Suppressor macrophage treated with lipopolysaccharide for 1 hour (primary cell): ENCODE measurements at places on chromosomes 16 and 17.

DNA sequence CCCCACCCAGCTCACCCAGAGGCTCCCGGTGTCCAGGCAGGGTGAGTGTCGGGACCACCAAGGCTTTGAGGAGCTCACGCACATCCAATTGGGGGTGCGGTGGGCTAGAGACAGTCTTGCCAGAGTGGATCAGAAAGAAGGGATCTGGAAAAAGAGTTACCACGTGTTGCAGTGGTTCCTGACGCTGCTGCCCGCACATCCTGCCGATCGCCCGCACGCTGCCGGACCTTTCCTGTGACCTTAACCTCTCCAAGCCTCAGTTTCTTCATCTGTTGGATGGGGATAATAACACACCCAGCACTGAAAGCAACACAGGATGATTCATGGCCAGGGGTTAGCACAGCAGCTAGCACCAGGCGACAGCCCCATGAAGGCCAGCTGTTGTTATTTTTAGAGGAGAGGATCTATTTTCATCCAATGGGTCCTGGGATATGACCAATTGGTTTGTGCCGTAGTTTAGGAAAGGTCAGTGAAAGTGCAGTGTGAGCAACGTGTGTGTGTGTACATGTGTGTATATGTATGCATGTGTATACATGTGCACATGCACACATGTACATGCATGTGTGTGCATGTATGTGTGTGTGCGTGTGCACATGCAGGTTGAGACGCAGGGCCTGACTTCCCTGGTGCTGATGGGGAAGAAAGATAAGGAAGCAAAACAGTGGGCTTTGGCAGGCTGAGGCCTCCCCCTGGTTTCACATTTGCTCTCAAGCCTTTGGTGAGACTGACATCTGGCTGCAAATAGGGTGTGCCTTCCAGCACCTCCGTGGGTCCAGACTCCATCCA is 2.5 kb downstream of the ITGAX start:
- DNase-seq, result peak; percentile 51

- DNase-seq, result no peak
Observed at GRCh38 chr16:23232806-23233205, 50.3 kb downstream of the SCNN1G start.

- DNase-seq, result no peak
Observed at GRCh38 chr17:5023588-5024147, 11.6 kb downstream of the SLC52A1 start.

GRCh38 chr16:4904108-4904941 is 32.6 kb downstream of the PPL start:
- no peak for DNase-seq

GRCh38 chr16:73385696-73386095 is 337.8 kb upstream of the ZFHX3 start:
- DNase-seq, result no peak

DNA sequence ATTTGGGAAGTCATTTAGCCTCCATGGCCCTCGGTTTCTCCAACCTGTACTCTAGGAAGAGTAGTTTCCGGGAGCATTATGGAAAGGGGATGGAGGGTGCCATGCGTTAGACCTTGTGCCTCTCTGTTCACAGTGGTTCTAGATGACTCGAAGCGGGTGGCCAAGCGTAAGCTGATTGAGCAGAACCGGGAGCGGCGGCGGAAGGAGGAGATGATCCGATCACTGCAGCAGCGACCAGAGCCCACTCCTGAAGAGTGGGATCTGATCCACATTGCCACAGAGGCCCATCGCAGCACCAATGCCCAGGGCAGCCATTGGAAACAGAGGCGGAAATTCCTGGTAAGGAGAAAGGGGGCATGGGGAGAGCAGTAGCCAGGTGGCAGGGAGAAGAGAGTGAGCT is 15.9 kb downstream of the NR1D1 start:
- no peak for DNase-seq

DNA sequence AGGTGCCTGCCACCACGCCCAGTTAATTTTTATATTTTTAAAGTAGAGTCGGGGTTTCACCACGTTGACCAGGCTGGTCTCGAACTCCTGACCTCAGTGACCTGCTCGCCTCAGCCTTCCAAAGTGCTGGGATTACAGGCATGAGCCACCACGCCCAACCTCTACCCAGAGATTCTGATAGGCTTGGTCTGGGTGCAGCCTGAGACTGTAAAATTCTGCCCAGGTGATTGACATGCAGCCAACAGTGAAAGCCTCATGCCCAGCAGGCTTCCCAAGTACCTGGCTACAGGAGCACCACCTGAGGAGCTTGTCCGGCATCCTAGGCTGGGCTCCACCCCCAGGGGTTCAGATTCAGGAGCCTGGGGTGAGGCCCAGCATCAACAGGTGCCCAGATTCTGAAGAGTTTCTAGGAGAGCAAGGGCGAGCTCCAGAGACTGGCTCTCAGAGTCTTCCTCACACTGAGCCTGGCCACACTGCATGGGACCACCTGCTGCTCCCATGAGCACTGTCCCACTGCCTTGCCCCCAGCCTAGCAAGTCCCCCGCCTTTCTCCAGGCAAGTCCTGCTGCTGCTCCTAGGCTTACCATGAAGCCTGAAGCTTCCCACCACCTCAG is 16.6 kb downstream of the ZNF385C start:
- DNase-seq, result no peak

DNA sequence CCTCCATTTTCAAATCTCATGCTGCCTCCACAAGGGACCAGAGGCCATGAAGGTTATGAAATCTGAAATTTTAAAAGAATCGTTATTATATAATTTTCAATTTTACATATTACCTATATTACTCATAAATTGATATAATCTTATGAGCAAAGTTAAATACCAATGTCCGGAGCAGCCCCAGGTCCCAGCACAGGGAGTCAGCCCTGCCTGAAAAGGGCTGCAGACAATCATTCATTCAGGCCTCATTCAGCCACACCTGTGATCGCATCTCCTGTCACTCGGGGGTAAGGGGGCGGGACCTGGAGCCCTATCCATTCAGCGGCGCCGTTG is 172.5 kb downstream of the AHSP start:
- no peak for DNase-seq

- no peak for DNase-seq
Observed at GRCh38 chr17:59093702-59094231, 12.9 kb downstream of the TRIM37 start.

GRCh38 chr16:10754941-10755340 is 11.3 kb downstream of the NUBP1 start:
- DNase-seq, result peak; percentile 43

GRCh38 chr16:57607676-57608461 is 20.6 kb upstream of the ADGRG1 start:
- no peak for DNase-seq

DNA sequence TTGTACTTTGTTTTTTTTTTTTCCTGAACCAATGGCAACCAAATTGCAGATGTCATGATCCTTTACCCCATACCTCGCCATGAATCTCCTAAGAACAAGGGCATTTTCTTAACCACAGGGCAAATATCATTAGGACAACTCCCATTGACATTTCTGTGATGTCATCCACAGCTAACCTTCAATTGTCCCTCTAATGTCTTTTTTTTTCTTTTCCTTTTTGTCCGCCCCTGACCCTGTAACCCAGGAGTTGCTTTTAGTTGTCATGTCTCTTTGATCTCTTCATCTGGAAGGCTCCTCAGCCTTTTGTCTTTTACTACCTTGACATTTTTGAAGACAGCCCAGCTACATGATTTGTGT is 410 bp upstream of the NAGPA start:
- no peak for DNase-seq

GRCh38 chr17:29257756-29258155 is 11.1 kb downstream of the CRYBA1 start:
- DNase-seq, result peak; percentile 80

GRCh38 chr16:29683543-29684090 is 4.6 kb downstream of the QPRT start:
- DNase-seq, result no peak

DNA sequence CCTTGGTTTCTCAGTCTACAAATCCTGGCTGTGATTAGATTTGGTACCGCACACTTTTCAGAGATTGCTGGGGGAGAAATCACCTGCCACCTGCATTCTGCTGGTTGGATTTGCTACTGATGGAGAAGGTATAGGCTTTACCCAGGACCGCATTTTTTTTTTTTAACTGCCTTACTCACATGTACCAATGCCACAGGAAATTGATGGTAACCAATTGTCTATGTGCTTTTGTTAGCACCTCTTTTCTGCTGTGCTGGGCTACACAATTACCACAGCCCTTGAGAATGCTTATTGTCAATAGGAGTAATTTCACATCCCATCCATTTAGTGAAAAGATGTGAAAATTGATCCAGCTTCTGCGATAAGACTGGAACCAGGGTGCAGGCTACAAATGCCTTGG is 74.4 kb upstream of the TANC2 start:
- no peak for DNase-seq

GRCh38 chr16:14020141-14020540 is 51.0 kb upstream of the MRTFB start:
- no peak for DNase-seq

DNA sequence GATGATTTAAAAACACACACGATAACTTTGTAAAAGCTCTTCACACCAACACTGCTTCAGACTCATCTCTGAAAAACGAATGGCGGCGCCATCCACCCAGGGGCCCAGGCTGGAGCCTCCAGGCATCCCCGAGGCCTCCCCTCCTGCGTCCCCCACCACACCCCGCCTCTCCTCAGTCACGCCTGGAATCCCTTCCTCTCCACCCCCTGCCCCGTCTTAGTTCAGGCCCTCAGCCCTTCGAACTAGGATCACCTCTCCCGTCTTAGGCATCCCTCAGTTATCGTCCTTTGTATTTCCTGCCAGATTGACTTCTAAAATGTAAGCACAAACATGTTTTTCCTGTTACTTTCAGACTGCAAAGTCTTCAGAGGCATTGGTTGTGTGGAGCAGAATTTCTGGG is 58.3 kb downstream of the NDEL1 start:
- no peak for DNase-seq

GRCh38 chr16:88999457-89000206 is 22.6 kb upstream of the CBFA2T3 start:
- DNase-seq, result no peak

DNA sequence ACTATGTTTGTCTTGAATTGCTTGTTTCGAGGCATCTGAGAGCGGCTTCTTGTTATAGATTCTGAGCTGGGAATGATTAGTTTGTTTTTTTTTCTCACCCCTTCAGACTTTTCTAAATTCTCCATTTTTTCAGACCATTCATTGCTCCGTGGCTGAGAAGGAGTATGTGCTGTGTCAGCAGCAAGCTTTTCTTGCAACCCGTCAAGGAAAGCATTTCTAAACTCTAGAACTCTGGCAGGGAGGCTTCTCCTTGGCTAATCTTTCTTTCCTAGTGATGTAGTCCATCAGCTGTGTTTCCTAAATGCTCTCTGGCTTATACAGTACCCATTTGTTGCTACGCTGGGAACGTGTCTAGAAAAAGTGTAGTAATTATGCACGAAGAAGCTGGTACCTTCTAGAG is 133.5 kb downstream of the FTO start:
- DNase-seq, result no peak

GRCh38 chr16:35370617-35371016 is 1911.2 kb downstream of the TP53TG3F start:
- DNase-seq, result no peak

GRCh38 chr16:89040391-89040790 is 53.3 kb upstream of the ACSF3 start:
- DNase-seq, result no peak

- no peak for DNase-seq
Observed at GRCh38 chr17:62617894-62618472, 9.5 kb upstream of the MRC2 start.

DNA sequence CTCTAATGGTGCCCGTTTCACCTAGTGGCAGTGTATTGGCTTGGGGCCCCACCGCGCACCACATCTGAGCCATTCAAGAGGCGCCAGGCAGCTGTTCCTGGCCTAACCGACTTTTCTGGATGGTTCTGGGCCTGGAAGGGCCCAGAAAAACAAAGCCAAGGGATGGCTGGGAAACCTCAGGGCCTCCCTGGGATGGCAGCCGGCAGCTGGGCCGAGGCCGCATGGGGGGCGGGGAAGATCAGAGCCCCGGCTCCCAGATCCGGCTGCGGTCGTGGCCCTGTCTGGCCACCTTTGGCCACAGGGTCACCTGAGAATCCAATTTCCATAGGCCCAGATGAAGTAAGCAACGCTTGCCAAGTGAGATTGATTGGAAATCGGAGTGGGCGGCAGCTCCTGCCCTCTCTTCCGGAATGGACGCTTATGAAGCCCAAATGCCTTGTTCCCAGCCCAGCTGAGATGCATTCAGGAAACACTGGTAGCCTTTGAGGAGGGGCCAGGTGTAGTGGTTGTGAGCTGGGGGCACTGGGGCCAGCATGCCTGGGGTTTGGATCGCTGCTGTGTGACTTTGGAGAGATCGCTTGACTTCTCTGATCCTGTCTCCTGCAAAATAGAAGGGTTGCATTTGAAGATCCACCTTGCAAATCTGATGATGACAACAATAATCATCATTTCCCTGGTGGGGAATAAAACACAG is 163.8 kb upstream of the GSE1 start:
- DNase-seq, result no peak

DNA sequence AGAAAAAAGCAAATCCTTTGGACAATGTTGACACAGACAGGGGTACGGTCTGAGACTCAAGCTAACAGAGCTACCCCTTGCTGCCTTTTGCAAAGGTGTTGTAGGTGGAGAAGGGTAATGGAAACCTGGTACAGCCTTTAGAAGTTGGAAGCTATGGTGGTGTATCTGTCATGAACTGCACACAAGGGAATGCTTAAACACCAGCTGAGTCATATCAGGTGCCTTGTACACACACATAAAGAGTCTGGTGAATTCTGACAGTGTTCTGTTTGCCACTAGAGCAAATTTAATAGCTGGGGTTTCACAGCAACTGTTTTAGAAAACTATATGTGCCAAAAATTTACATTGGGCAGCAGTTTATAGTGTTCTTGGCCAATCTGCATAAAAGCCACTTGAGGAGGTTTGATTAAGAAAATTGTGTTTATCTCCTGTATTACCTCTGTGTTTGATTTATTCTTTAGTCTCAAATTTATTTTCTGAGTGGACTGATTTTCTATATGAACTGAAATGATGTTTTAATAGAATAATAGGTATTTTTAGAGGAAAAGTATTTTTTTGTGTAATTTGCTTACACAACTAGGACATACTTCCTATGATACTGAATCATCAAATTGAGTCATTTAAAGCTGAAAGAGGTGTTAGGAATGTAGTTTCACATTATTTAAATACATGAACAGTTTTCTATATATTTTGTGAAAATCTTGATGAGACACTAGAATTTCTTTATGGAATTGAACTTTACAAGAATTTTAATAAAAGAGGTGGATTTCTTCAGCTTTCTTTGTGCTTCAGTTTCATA is 136.9 kb downstream of the MAP2K6 start:
- peak; percentile 21 for DNase-seq

DNA sequence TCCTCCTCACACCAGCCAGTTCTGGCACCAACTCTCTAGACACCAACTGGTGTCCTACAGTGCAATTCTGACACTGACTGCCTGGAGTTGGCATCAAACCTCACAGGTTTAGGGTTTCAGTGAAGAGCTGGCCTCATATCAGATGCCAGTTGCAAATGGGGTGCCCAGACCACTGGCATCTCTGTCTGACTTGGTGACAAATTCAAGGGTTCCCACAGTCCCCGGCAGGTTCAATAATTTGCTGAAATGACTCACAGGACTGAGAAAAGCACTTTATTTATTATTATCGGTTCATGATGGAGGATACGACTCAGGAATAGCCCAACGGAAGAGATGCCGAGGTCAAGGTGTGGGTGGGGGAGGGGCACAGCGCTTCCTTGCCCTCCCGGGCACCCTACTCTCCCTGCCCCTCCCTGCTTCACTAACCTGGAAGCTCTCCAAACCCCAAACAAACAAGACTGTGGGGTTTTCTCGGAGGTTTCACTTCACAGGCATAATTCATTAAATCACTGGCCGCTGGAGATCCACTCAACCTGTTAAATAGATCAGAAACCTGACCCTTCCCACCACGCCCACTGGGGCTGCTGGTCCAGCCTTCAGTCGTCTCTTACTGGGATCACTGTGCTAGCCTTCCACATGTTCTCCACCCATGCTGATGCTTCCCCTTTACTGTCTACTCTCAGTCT is 1.7 kb upstream of the NLRP1 start:
- DNase-seq, result no peak
